Cortex of kidney (tissue), 1 donor: ENCODE measurements at places on chromosomes 7 and 10.

DNA sequence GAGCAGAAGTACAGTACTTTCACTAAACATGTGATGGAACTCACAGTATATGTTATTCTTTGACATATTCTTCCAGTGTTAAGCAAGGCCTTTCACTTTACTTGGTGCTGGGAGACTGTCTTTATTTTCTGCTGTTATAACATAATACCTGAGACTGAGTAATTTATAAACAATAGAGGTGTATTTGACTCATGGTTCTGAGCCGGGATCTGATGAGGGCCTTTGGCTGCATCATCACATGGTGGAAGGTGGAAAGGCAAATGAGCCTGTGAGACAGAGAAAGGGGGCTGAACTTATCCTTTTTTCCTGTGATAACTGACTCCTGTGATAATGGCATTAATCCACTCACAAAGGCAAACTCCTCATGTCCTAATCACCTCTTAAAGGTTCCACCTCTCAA lies 1.4 kb downstream of the SUPV3L1 start:
- DNase-seq, result no peak

DNA sequence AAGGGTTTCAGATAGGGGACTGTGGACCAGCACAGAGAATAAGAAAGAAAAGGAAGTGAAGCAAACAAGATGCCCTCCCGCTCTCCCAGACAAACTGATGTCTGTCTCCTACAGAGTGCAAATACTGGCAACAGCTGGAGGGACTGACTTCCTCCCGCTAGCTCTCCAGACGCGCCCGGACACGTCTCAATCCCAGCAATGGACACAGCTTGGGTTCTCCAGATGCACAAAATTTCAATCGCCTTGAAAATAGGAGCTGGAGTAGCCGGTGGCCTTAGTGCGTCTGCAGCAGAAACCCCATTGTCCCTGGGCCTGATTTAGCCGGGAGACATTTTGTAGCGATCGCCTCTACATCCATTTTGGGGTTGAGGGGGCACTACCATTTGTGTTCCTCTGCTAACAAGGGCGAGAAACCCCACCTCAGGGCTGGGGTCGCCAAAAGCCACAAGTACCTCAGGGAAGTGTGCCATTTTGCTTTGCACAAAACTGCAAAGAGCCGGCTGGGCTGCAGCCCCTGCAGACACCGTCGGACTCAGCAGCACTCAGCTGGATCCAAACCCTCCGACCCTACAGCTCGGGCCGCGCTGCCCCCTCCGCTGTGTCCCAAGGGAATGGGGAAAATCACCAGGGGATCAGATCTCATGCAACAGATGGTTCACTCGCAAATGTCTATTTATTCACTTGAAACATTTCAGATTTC lies 5.9 kb downstream of the CPA2 start:
- no peak for DNase-seq

DNA sequence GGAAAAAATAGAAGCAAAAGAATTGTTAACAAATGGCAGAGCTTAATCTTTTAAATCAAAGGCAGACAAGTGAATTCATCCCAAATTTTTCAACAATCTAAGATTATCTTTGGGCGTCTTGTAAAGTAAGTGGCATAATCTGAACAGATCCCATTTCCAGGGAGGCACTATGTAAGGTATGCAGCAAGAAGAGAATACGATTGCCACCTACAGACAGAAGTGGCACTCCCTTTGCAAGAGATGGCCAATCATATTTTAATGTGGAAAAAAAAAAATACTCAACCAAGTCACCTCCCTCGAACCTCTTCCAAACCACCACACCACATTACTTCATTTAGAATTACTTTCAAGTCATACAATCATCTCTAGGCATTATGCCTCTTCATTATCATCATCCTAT lies 4.0 kb downstream of the GFRA1 start:
- no peak for DNase-seq

DNA sequence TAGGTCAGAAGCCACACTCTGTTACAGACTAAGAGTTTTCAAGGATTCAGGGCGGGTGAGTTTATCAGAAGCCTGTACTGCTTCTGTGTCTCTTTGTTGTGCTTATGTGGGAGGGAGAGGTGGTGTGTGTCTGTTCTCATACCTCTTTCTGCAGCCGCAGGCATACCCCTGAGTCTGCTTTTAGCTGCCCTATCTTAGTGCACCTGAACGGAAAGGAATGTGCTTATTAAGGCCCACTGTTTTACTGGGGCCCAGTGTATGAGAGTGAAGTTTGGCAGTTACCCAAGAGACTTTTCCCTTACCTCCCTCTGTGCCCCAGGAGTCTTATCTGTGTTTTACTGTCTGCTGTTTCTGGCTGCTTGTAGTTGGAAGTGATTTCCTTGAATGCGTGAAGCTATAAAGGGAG lies 104.3 kb downstream of the TYW1 start:
- DNase-seq, result no peak

DNA sequence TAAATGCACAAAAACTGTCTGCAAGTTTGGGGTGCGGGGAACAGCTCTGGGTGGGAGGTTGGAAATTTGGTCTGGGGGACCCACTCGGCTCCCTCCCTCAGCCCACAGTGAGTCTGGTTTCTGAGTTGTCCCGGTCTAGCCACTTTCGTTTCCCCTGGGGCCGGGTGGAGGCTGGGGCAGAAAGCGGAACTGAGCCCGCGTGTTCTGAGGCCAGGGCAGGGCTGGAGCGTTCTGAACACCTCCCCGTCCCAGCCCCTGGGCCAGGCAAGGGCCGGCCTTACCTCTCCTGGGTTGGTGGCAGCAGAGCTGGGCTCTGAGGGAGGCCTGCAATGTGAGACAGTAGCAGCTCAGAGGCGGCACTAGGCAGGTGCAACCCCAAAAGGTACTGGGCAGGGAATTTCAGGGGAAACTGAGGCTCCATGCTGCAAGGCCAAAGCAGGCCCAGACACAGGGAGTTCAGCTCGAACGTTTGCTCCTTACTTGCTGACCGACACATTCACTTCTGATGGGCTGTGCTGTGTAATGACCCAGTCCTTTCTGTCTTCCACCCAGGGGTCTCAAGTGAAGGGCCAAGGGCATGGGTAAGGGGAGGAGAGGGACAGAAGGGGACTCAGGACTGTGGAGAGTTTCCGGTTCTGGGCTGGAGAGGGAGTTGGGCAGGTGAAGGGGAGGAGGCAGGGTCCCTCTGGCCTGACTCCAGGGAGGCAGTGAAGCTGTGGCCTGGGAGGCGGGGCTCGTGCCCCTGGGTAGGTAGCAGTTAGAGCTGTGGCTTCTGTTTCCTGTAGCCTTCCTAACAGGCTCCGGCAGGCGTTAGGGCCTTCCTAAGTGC lies 3.0 kb downstream of the IRF5 start:
- DNase-seq, result no peak
